Thoracic aorta endothelial cell (primary cell): ENCODE measurements at places on chromosomes 7 and 10. TPM values are rescaled to one million over a fixed set of nuclear protein-coding genes. Genes with fewer than 3 reads are reported as not detected.

PPA1 gene
- 281 and 329 TPM in 2 replicates for total RNA-seq

C7orf33 gene
- not detected in 2 replicates for total RNA-seq

SLC16A12 gene
- total RNA-seq, result 0.80 TPM in 1 of 2 replicates, not detected in the other

CARD11 gene
- total RNA-seq, result 10.1 and 29.8 TPM in 2 replicates

TLX1 gene
- 0.40 TPM in 1 of 2 replicates, not detected in the other for total RNA-seq

COL1A2 gene
- 3.7 and 5.3 TPM in 2 replicates for total RNA-seq

CRHR2 gene
- total RNA-seq, result not detected in 2 replicates

GIMAP8 gene
- 75.1 and 75.3 TPM in 2 replicates for total RNA-seq
